GM06990 (cell line): ENCODE measurements at places on chromosomes 3 and 15.

DNA sequence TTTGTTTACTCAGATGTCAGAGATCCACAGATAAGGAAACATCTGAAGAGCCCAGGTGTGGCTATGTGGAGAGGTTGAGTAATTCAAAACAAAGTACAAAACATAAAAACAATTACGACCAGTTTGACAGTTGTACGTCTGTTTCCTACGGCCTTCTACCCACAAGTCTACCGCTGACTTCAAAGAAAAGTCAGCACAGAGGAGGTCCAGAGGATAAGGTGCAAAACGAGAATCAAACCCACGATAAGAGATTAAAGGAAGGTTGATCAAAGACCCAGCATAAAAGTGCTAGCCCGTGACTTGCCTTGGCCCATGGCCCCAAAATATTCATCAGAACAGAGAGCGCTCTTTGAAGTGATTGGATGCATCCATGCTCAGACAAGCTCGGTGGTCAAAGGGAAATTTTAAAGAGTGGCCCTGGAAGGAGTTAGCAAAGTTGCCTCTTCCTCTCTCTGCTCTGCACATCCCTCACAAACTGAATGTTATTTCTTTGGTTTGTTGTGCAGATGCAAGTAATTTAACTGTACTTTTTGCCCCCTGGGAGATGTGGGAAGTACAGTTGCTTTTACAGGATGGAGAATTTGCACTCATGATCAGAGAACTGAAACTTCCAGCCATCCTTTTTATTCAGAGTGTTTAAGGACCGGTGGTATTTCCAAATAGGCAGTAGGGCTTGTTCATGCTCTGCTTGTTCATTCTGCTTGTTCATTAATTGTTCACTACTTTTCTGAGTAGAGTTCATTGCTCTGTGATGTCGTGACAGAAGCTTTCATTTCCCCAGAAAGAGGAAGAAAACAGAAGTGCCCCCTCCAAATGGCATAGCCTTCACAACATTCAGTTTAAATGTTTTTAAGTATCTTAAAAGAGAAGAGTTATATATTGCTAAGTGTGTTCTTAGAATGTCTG lies 31.1 kb downstream of the MME start:
- no peak for DNase-seq

GRCh38 chr3:3778641-3779270 lies 20.5 kb upstream of the LRRN1 start:
- no peak for DNase-seq

DNA sequence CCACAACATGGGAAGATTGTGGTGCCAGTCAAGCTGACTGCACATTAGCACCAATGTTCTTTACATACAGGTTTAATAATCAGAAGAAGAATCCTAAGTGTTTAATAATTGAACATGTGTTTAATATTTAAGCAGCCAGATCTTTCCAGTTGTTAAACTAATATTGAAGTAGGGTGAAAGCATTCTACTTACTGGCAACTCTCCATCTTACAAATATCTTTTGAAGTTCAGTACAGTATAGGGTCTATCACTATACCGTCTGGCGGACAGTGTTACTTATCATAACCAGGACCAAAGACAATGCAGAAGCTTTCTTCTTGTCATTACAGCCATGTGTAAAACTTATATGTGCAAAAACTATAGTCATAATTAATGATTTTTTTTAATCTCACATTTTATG lies 376.4 kb downstream of the CNTN6 start:
- no peak for DNase-seq

- no peak for DNase-seq
Observed at GRCh38 chr3:39137991-39138803, 15.2 kb downstream of the CSRNP1 start.

- DNase-seq, result no peak
Observed at GRCh38 chr3:136151219-136151618, 44.9 kb downstream of the MSL2 start.

- no peak for DNase-seq
Observed at GRCh38 chr3:175932586-175932985, 1073.5 kb downstream of the NAALADL2 start.

DNA sequence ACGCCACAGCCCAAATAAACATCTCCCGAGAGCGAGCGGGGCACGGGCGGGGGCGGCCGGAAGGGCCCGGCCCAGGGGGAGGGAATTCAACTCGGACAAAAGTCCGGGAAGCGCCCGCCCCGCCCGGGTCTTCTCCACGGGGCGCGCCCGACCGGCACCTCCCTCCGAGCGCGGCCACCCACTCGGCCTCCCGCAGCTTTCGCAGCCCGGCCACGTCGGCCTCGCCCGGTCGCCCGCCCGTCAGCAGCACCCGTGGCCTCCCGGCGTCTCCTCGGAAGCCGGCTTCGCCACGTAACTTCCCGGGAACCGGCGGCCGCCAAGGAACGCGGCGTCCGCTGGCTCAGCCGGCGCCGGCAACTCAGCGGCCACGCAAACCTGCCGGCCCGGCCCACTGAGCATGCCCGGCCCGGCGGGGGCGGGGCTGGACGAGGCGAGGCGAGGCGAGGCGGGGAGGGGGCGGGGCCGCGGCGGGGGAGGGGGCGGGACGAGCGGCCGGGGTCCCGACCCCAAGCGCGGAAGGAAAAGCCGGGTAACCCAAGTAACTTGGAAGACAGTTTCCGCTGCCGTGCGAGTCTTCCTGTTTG lies at the start of gene TJP1:
Gene TJP1, minus strand, starts transcription at position 369 of the 584 bp plus-strand sequence. CDS start 440 bp downstream, outside the sequence.
- no peak for DNase-seq

GRCh38 chr15:77870195-77871065 lies 207.1 kb downstream of the TBC1D2B start:
- peak; percentile 35 for DNase-seq

DNA sequence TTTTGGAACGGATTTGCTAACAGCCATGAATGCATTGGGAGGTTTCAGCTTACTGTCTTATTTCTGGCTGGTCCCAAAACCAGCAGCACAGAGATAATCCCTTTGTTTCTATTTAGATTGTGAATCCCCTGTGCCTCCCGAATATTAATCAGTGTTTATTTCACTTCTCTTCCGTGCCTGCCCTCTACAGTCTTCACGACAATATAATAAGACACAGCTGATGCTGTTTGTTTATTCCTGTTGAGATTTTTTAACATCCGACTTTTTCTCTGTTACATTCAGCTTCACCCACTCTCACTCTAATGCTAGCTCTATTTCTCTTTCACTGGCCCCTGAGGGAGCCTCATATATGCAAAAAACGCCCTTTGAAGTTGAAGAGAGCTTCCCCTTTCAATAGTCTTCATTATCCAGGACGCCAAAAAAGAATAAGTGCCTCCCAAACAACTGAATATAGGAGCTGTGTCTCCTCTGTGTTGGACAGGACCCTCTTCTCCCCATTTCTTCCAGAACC lies 995.3 kb downstream of the ROBO2 start:
- DNase-seq, result no peak

DNA sequence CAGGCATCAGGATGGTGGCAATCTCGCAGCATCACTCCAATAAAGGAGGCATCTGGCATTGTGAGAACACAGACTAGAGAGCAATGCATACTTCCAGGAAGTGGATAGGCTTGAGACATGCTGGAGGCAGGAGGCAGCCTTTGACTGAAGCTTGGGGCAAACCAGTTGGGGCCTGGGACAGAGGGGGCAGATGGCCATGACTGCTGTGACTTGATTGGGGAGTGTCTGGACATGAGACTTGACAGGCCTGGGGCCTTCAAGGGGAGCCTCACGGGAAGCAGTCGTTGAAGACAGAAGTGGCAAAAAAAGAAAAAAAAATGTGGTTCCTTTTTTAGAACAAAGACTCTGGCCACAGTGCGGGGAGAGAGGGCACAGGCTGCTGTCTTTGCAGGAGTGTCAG lies 44.7 kb upstream of the CHRNA7 start:
- DNase-seq, result no peak

DNA sequence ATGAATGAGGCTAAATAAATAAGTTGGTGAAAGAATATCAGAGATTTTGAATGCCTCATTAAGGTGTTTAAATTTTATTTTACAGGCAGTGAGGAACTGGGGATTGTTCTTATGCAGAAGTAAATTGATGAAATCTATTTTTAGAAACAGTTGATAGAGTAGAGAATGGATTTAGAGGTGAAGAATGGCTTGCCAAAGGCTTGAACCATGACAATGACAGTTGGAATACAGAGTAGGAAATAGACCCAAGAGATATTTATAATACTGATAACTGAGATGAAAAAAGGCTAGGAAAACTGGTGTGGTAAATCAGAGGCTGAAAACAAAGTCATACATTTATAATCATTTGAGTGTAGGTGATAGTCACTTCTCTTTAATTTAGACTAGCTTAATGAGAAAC lies 39.0 kb upstream of the RBMS3 start:
- no peak for DNase-seq

- no peak for DNase-seq
Observed at GRCh38 chr3:13654330-13655060, 105.6 kb downstream of the FBLN2 start.
